ENCODE measurements at places on chromosomes 12 and 14.
A peak's percentile ranks its signal among the peaks of the same experiment; 100 is the strongest.

DNA sequence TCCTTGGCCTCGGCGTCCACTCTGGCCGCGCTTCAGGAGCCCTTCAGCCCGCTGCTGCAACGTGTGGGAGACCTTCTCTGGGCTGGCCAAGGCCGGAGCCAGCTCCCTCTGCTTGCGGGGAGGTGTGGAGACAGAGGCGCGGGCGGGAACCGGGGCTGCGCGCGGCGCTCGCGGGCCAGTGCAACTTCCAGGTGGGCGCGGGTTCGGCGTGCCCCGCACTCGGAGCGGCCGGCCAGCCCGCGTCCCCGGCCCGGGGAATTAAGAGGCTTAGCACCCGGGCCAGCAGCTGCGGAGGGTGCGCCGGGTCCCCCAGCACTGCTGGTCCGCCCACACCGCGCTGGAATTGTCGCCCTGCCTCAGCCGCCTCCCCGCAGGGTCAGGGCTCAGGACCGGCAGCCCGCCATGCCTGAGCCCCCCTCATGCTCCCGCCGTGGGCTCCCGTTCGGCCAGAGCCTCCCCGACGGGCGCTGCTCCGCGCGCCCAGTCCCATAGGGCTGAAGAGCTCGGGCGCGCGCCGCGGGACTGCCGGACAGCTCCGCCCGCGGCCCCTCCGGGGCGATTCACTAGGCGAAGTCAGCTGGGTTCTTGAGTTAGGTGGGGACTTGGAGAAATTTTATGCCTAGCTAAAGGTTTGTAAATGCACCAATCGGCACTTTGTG is 673.9 kb downstream of the SLC16A7 start:
- H3K36me3 ChIP-seq = no peaks in the 10 kb centered on the region
- no peak overlapping the region for H3K27ac ChIP-seq

- H3K4me3 ChIP-seq = no peak overlapping the region
- DNase-seq = no peak
Measured at GRCh38 chr12:73599268-73599667, 938.4 kb upstream of the ATXN7L3B start.

- DNase-seq = no peak
- H3K27me3 ChIP-seq = no peaks in the 10 kb centered on the region
- H3K36me3 ChIP-seq = no peaks in the 10 kb centered on the region
- H3K4me1 ChIP-seq = no peaks in the 10 kb centered on the region
- H3K27ac ChIP-seq = no peak overlapping the region
Measured at GRCh38 chr12:119704065-119704747, 36.3 kb downstream of the PRKAB1 start.

DNA sequence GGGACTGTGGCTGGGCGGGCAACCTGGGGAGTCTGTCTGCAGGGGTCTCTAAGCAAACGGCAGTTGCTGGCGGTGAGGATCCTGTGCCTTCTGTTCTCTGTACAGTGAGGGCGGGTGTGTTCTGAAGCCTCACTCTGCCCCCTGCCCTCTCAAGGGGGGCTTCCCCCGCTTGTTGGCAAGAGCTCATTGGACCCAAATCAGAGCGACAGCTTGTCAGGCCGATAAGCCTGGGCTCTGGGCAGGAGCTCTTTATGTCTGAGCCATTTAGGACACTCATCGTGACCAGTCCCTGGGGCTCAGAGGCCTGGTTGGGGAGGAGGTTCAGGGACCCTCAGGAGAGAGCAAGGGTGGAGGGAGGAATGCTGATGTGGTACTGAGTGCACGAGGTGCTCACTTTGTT is 136.0 kb downstream of the TSPAN9 start:
- H3K27ac ChIP-seq = no peak overlapping the region
- no peaks in the 10 kb centered on the region for H3K27me3 ChIP-seq
- no peak for DNase-seq
- H3K36me3 ChIP-seq = no peaks in the 10 kb centered on the region
- no peaks in the 10 kb centered on the region for H3K4me1 ChIP-seq

GRCh38 chr12:124077701-124078100 is 104.7 kb downstream of the ZNF664 start:
- no peak overlapping the region for H3K4me3 ChIP-seq
- H3K36me3 ChIP-seq = no peaks in the 10 kb centered on the region
- H3K27me3 ChIP-seq = no peaks in the 10 kb centered on the region
- DNase-seq = no peak
- H3K27ac ChIP-seq = no peak overlapping the region

DNA sequence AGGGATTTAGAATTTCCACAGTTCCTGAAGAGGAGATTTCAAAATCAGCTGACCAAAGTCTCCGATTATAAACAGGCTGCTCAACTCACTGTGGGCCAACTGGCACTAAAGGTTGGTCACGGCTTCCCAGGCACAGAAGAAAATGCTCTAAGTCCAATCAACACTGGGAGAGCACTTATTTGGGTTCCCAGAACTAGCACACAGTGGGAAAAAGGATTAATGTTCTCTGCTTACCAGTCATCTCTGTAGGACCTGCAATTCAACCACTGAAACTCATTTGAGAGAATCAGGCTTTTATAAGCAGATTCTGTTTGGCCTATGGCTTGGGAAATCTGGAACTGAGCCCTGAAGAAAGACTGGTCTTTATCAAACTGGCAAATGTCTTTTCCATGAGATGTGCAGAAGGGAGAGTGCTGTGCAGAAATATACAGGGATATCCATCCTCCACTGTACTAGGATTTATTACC is 49.4 kb downstream of the ABCC9 start:
- peak overlapping the region; percentile 45 for H3K27ac ChIP-seq
- DNase-seq = peak; percentile 76
- no peaks in the 10 kb centered on the region for H3K36me3 ChIP-seq

DNA sequence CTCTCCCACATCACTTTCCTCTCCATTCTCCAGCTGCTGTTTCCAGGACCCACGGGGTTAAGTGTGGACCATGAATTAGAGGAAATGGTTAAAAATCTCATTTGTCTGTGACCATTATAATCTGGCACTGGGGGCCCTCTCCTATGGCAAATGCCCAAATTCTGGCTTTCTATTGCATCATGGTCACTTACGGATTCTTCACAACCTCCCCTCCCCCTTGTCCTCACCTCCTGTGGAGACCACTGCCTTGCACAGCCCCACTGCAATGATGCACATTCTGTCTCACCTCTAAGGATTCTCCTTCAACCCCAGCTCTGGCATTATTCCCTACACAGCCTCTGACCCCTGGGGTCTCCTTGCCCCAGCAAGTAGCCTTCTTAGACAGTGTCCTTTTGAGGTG is 18.9 kb downstream of the BCAT1 start:
- no peak overlapping the region for H3K4me3 ChIP-seq
- H3K36me3 ChIP-seq = no peaks in the 10 kb centered on the region
- DNase-seq = no peak

DNA sequence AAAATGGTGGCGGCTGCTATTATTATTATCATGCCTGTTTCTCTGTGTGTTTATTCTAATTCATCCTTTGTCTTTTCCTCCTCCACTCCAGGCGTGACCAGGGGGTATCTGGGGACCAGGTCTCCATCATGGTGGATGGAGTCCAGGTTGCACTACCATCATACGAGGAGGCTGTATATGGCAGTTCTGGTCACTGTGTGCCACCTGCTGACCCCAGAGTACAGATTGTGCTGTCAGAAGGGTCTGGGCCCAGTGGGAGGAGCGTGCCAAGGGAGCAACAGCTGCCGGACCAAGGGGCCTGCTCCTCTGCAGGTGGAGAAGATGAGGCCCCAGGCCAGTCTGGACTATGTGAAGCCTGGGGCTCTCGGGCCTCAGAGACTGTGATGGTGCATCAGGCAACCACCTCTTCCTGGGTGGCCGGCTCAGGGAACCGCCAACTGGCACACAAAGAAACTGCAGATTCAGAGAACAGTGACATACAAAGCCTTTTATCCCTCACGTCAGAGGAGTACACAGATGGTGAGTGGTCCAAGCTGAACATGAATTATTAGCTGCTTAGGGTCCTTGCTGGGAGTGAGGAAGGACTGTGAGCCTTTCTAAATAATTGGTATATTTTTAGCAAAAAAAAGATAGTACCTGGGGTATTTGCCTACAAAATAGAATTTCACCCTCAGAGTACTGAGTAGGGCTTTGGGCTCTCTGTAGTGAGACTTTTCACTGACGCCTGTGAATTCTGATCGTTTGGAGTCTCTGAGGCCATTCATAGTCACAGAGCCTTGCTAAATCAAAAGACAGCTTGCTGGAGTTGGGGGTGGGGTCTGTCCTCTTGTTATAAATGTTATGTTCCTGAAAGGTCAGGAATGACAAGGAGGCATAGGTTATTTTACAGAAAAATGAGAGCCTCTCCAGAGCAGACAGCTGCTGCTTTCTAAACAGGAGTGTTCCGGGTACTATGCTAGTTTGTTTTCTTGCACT is 58.1 kb upstream of the SRSF5 start:
- H3K27ac ChIP-seq = no peak overlapping the region
- DNase-seq = no peak
- no peaks in the 10 kb centered on the region for H3K27me3 ChIP-seq
- H3K4me1 ChIP-seq = peaks cover 3% of the 10 kb centered on the region
- no peaks in the 10 kb centered on the region for H3K36me3 ChIP-seq
- no peak overlapping the region for H3K4me3 ChIP-seq

GRCh38 chr14:67911562-67911961 is 92.0 kb downstream of the RAD51B start:
- H3K27ac ChIP-seq = no peak overlapping the region
- H3K36me3 ChIP-seq = no peaks in the 10 kb centered on the region
- H3K27me3 ChIP-seq = no peaks in the 10 kb centered on the region
- H3K4me3 ChIP-seq = no peak overlapping the region
